Common myeloid progenitor, CD34-positive (primary cell): ENCODE measurements at places on chromosomes 7 and 10.

GRCh38 chr10:33240931-33241330 lies 93.5 kb downstream of the NRP1 start:
- H3K27ac ChIP-seq: no peak overlapping the region
- DNase-seq: no peak
- peaks cover 4% of the 10 kb centered on the region for H3K4me1 ChIP-seq
- no peak overlapping the region for H3K4me3 ChIP-seq
- H3K27me3 ChIP-seq: peaks cover 2% of the 10 kb centered on the region

- H3K4me1 ChIP-seq: no peaks in the 10 kb centered on the region
- H3K27ac ChIP-seq: no peak overlapping the region
Observed at GRCh38 chr10:62981096-62981495, 152.0 kb upstream of the NRBF2 start.

DNA sequence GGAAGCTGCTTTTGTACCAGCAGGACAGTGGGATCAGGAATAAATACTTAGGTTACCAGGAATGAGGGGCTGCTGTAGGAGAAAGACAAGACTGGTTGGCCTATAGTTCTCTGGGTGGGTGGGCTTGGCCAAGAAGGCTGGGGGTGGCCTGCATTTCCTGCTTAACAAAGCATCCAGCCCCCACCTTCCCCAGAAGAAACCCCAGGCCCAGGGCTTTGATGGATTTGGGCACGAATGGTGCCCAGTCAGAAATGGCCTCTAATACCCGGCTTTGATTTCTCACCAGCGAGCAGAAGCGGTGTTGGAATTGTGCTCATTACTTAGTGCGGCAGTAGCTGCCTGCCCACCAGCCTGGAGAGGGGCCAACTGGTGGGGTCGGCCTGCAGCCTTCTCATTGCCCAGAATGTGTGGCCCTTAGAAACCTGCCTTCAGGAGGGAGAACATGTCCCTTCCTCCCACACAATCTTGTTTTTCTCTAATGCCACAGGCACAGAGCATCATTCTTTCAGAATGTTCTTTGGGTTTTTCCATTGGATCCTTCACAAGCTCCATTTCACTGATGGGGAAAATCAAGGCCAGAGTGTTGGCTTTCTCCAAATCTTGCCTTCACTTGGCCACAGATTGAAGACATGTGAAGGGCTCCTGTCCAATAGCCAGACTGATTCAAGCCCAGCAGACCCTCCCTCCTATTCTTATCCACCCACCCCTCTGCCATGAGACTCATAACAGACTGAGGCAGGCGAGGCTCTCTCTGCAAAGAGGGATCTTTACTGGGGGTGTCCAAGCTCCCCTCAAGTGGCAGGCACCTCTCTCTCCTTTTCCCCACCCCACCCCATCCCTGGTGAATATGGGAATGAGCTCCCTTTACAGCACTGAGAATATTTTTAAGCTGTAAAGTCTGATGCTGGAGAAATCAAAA lies 2.5 kb downstream of the UNC5B start:
- H3K4me3 ChIP-seq: no peak overlapping the region
- H3K4me1 ChIP-seq: peaks cover 32% of the 10 kb centered on the region
- no peak overlapping the region for H3K27ac ChIP-seq

GRCh38 chr7:92631850-92632487 lies 41.8 kb upstream of the FAM133B start:
- H3K27me3 ChIP-seq: no peaks in the 10 kb centered on the region
- peaks cover 15% of the 10 kb centered on the region for H3K36me3 ChIP-seq
- H3K4me1 ChIP-seq: peaks cover 55% of the 10 kb centered on the region
- no peak for DNase-seq
- no peak overlapping the region for H3K4me3 ChIP-seq
- no peak overlapping the region for H3K27ac ChIP-seq

GRCh38 chr10:77075926-77076325 lies 561.7 kb downstream of the KCNMA1 start:
- H3K36me3 ChIP-seq: no peaks in the 10 kb centered on the region
- H3K4me1 ChIP-seq: no peaks in the 10 kb centered on the region
- H3K4me3 ChIP-seq: no peak overlapping the region
- H3K27me3 ChIP-seq: no peaks in the 10 kb centered on the region
- no peak for DNase-seq

- DNase-seq: no peak
- H3K27me3 ChIP-seq: no peaks in the 10 kb centered on the region
- H3K4me1 ChIP-seq: peaks cover 5% of the 10 kb centered on the region
- no peak overlapping the region for H3K27ac ChIP-seq
- H3K36me3 ChIP-seq: peaks cover 4% of the 10 kb centered on the region
Observed at GRCh38 chr10:102758240-102758932, 14.6 kb downstream of the WBP1L start.

GRCh38 chr7:135713836-135714470 lies 14.0 kb downstream of the SLC13A4 start:
- H3K27me3 ChIP-seq: no peaks in the 10 kb centered on the region
- no peak overlapping the region for H3K27ac ChIP-seq
- no peaks in the 10 kb centered on the region for H3K36me3 ChIP-seq
- no peak for DNase-seq

GRCh38 chr10:92045641-92046106 lies 122.1 kb downstream of the BTAF1 start:
- H3K36me3 ChIP-seq: no peaks in the 10 kb centered on the region
- no peak overlapping the region for H3K27ac ChIP-seq
- H3K4me1 ChIP-seq: peaks cover 5% of the 10 kb centered on the region
- H3K4me3 ChIP-seq: no peak overlapping the region
- no peak for DNase-seq
- H3K27me3 ChIP-seq: no peaks in the 10 kb centered on the region

- no peak for DNase-seq
- no peak overlapping the region for H3K4me3 ChIP-seq
- H3K36me3 ChIP-seq: peaks cover 23% of the 10 kb centered on the region
- H3K27ac ChIP-seq: no peak overlapping the region
- no peaks in the 10 kb centered on the region for H3K27me3 ChIP-seq
Observed at GRCh38 chr10:48332166-48332870, 25.8 kb downstream of the MAPK8 start.

DNA sequence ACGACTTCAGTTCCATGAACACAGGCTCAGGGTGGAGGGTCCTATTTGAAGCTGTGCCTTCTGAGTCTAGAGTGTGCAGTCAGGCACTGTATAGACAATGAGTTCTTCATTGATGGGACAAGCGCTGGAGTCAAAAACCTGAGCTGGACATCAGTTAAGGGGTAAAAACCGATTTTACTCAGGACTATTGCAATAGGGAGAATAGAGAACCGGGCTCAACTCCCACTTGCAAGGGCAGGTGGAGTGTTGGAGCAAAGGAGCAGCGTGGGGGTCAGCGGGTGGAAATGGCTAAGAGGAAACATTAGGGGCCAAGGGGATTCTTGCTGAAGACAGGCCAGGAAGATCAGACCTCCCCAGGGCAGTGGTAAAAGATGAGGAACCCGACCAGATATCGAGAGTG lies 28.5 kb downstream of the PRLHR start:
- no peak for DNase-seq
- H3K4me3 ChIP-seq: no peak overlapping the region
- no peaks in the 10 kb centered on the region for H3K36me3 ChIP-seq
- H3K27me3 ChIP-seq: peaks cover 2% of the 10 kb centered on the region
- no peaks in the 10 kb centered on the region for H3K4me1 ChIP-seq

DNA sequence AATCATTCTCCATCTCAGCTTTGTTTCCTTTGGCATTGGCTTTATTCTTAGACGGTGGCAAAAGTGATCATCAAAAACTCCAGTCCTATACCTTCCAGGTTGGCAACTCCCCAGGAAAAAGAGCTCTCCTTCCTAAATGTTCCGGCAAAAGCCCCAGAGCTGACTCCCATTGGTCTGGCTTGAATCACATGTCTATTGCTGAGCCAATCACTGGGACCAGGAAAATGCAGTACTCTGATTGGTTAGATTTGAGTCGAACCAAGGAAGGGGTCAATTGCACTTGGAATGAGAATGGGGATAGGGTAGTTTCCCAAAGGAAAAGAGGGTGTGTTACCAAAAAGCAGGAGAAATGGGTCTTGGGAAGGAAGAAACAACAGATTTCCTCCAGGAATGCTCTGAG lies 22.3 kb downstream of the LEP start:
- H3K27me3 ChIP-seq: no peaks in the 10 kb centered on the region
- no peak for DNase-seq
- H3K4me3 ChIP-seq: no peak overlapping the region
- no peaks in the 10 kb centered on the region for H3K4me1 ChIP-seq
- H3K36me3 ChIP-seq: no peaks in the 10 kb centered on the region

GRCh38 chr7:137619181-137619580 lies 227.6 kb downstream of the DGKI start:
- H3K36me3 ChIP-seq: no peaks in the 10 kb centered on the region
- no peak overlapping the region for H3K27ac ChIP-seq
- no peak for DNase-seq
- peaks cover 3% of the 10 kb centered on the region for H3K4me1 ChIP-seq

DNA sequence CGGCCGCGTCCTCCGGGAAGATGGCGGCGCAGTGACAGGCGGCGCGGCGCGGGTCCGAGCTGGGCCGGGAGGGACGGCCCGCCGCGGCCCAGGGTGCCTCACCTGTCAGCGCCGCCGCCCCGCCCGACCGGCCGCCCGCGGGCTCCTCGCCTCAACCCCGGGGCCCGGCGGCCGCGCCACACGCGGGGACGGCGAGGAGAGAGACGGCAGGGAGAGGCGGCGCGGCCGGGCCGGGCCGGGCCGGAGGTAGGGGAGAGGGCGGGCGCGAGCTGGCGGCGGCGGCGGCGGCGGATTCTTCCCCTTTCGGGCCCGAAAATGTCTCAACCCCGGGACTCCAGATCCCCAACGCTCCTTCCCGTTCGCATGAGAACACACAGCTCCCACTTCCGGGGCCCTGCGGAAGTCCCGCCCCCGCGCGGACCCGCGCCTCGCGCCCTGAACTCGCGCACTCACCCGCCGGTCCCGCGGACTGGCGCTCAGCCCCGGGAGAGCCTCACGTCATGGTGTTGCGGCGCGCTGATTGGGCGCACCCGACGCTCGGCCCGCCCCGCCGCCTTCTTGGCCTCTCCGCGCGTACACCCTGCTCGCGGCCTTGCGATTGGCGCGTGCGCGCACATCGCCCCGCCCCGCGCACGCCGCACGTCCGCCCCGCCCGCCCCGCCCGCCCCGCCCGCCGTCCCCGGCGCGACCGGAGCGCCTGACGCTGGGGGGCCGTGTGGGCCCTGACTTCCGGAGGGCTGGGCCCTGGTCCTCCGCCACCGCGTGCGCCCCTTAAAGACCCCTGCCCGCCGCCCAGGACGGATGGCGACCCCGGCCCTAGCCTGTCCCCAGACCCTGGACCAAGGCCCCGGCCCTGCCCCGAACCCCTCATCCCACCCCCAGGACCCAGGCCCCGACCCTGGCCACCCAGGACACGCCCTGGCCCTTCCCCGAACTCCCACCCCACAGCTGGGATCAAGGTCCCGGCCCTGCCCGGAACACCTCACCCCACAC lies at the start of gene LARP4B:
Gene LARP4B (minus strand): TSS at position 380 of the 993 bp plus-strand sequence. CDS start 45,984 bp downstream, outside the sequence.
- H3K36me3 ChIP-seq: peaks cover 5% of the 10 kb centered on the region
- peaks cover 10% of the 10 kb centered on the region for H3K4me1 ChIP-seq
- H3K27ac ChIP-seq: peak within 1 kb of the TSS; percentile 90

GRCh38 chr7:73350306-73351068 lies 22.5 kb downstream of the FKBP6 start:
- no peaks in the 10 kb centered on the region for H3K36me3 ChIP-seq
- H3K4me3 ChIP-seq: no peak overlapping the region
- no peaks in the 10 kb centered on the region for H3K27me3 ChIP-seq

DNA sequence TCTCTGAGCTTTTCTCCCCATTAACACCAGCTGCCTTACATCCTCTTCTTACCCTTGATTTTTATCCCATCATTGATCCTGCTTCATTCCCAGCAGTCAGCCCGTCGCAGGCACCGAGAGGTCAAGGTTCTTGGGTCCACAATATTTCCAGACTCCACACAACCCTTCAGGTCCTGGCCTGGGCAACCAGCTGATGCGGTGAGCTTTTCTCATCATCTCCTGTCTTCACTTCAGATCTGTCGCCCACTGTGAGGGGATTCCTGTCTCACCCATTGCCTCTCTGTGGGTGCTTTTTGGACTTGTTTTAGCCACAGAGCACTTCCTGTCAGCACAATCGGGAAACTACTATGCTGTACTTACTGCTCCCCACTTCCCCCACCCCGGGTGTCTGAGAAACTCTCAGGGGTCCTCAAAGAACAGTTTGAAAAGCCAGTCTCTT lies 8.4 kb upstream of the PVRIG start:
- H3K27me3 ChIP-seq: no peaks in the 10 kb centered on the region
- H3K4me1 ChIP-seq: peaks cover 9% of the 10 kb centered on the region
- H3K27ac ChIP-seq: no peak overlapping the region
- no peak overlapping the region for H3K4me3 ChIP-seq

DNA sequence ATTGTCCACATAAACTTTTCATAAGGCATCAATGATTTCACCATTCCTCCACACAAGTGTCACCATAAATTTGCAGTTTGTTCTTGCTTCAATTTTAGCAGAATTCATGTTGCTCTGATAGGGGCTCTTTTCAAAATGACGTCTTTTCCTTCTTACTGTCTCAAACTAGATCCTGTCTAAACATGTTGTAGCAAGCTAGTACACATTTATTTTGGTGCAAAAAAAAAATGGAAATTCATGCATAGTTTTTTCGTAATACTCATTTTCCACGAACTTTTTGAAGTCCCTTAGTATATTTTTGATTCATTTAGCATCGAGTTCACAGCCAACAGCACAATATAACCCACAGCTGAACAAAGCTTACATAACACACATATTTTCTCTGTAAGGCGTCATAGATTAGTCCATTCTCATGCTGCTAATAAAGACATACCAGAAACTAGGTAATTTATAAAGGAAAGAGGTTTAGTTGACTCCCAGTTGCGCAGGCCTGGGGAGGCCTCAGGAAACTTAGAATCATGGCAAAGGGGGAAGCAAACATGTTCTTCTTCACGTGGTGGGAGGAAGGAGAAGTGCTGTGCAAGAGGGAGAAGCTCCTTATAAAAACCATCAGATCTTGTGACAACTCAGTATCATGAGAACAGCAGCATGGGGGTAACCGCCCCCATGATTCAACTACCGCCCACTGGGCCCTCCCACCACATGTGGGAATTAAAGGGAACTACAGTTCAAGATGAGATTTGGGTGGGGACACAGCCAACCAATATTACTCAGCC lies 301.5 kb downstream of the CCDC3 start:
- H3K4me1 ChIP-seq: no peaks in the 10 kb centered on the region
- no peaks in the 10 kb centered on the region for H3K27me3 ChIP-seq
- peak; percentile 13 for DNase-seq
- H3K27ac ChIP-seq: no peak overlapping the region
- no peaks in the 10 kb centered on the region for H3K36me3 ChIP-seq

- peaks cover 29% of the 10 kb centered on the region for H3K27me3 ChIP-seq
- H3K27ac ChIP-seq: no peak overlapping the region
- no peaks in the 10 kb centered on the region for H3K4me1 ChIP-seq
- no peak overlapping the region for H3K4me3 ChIP-seq
- no peaks in the 10 kb centered on the region for H3K36me3 ChIP-seq
Observed at GRCh38 chr10:122656741-122657140, 42.9 kb downstream of the C10orf120 start.
